Stimulated activated CD4-positive, alpha-beta T cell treated with anti-CD3 and anti-CD28 coated beads, TNF-alpha, amount 100 ng/mL, for 48 hours (primary cell): ENCODE measurements at places on chromosomes 2 and 18.

DNA sequence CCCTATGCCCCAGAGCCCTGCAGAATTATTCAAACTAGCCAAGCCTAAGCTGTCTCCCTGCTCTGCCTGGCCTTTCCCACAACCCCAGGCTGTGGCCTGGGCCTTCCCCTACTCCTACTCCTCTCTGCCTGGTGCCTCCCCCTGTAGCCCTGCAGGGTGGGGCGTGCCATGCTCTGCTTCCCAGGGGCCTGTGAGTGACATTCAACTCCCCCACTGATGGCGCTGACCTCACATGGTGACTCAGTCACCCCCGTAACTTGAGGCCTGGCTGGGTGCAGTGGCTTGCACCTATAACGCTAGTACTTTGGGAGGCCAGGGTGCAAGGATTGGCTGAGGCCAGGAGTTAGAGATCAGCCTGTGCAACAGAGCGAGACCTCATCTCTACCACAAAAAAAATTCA lies 60.6 kb downstream of the KIF1A start:
- peak; percentile 23 for DNase-seq

DNA sequence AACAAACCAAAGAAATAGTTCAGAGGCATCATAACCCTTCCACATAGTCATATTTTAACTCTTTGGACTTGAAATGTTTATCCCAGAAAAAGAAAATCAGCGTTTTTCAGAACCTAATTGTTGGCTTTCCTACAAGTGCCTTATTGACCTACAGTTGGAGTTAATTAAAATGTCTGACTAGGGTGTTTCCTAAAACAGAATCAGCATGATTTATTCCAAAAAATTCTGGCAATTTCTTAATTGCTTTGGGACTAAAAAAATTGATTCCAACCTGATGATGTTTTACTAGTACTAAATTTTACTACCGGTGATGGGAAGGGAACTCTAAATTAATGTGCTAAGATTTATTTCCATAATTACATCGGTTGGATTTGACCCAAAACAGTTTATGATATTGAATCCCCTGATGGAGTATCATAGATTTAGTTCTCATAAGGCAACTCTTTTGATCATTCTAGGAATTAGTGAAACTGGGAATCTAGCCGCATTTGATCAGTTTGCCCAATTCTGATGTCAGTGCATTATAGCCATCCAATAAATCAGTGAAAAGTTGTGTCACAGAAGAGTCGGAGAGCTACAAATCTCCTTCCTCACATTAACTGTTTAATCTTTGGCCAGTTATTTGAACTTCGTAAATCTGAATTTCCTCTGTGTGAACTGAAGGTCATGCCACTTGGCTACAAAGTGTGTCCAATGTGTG lies 134.3 kb upstream of the DSEL start:
- DNase-seq, result no peak

- DNase-seq, result no peak
These were observed 136.1 kb downstream of the NEDD4L start for GRCh38 chr18:58180172-58180571.

- DNase-seq, result no peak
These were observed 63.4 kb downstream of the LHCGR start for GRCh38 chr2:48691935-48692691.

DNA sequence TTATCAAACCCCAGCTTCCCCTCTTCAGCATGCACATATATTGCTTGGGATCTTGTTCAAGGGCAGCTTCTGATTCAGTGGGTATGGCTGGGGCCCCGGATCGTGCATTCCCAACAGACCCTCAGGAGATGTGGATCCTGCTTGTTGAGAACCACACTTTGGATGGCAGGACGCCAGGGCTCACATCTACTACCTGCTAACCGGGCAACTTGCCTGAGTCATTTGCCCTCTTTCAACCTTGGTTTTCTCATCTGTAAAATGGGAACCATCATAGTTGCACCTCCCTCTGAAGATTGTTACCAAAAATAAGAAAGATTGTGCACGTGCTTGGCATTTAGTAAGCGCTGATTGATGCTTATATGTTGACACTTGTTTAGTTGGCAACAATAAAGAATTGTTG lies 154.6 kb downstream of the ACKR3 start:
- no peak for DNase-seq

DNA sequence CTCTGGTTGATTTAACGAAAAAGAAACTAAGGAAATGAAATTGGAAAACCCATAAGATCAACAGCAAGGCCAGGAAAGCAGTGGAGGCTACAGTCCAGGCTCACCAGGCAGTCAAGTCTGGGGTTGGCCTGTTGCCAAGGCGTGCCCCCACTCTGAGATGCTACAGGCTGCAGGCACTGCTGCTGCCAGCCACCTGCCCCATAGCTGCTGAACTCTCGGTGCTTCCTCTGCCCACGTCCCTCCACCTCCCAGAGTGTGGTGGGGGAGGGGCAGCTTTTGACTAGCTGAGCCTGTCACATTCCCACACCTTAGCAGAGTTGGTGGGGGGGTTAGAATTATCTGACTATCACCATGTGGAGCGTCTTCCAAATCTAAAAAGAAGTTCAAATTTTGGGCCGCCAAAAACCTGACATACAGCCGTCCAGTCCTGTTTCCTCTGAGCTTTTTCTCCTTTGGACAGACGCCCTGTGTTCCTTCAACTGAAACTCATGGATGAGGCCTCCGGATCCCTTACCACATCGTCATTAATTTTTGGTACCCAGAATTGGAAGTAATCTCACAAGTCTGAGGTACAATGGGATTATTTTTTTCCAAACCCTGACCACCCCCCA lies 3.9 kb upstream of the SH3RF3 start:
- no peak for DNase-seq

GRCh38 chr2:163527381-163527780 lies 208.4 kb downstream of the FIGN start:
- DNase-seq, result no peak

DNA sequence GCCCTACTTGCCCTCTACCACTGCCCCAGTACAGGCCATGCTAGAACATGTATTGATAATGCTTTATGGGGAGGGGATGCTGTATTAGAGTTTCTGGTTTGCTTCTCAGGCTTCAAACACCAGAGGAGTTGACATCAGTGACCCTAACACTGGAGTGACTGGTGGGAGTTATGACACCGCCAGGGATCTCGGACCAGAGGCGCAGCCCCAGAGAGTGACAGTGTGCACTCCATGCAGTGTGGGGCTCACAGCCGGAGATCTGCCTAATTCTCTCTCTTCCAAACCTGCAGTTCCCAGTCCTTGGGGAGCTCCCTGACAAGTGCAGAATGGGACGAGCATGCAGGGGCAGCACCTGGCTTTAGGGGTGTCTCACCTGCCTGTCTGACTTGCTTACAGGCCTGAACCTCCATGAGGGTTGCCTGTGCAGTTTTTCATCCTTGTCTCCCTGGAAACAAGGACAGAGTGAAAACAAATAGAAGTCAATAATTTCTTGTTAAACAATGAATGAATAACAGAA lies 244.9 kb upstream of the MYT1L start:
- no peak for DNase-seq

GRCh38 chr2:200408428-200409316 lies 101.2 kb downstream of the KCTD18 start:
- DNase-seq, result no peak
